Femur (tissue), 1 donor: ENCODE measurements at places on chromosomes 4 and X.

DNA sequence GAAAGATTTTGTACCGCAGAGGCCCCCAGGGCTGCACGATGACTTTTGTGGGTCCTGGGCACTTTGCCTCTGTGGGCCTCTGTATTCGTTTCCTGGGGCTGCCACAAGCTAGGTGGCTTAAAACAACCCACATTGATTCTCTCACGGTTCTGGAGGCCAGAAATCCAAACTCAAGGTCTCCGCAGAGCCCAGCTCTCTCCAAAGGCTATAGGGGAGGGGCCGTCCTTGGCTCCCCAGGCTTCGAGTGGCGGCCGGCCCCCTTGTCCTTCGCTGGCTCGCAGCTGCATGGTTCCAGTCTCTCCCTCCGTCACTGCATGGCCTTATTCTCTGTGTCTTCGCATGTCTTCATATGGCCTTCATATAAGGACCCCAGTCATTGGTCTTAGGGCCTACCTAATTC is 241.2 kb downstream of the EVC2 start:
- DNase-seq: no peak

GRCh38 chrX:7709845-7710244 is 133.1 kb upstream of the VCX start:
- no peak for DNase-seq

- no peak for DNase-seq
Measured at GRCh38 chr4:7034262-7035081, 8.7 kb upstream of the TADA2B start.

GRCh38 chr4:87567191-87567590 is 38.0 kb upstream of the SPARCL1 start:
- no peak for DNase-seq

- peak; percentile 86 for DNase-seq
Measured at GRCh38 chrX:53093177-53093655, 726 bp upstream of the KANTR start.

DNA sequence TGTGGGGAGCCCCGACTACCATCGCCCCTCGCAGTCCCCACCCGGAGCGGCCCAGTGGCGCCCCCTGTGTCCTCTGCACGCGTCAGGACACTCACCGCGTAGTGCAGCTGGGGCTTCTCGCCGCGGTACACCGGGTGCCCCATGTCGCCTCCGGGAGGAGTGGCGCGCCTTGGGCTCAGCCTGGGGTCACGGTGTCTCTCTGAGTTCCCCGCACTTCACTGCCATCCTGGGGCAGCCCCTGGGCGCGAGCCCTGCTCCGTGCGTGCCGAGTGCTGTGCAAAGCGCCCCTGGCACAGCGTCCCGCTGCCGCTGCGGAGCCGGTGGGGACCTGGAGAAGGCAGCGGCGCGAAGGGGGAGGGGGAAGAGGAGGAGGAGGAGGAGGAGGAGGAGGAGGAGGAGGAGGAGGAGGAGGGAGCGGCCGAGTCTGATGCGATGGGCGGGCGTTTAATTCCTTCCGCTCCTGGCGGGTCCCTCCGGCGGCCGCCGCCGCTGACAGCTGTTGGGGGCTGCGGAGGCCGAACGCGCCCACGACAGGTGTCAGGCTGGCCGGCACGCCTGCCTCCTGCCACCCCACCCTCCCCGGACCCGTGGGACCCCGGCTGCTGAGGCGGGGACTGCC is 134.3 kb downstream of the AMELX start:
- peak; percentile 57 for DNase-seq

GRCh38 chr4:135371137-135371536 is 1169.5 kb upstream of the PABPC4L start:
- no peak for DNase-seq

GRCh38 chr4:51867689-51868448 is 24.9 kb downstream of the DCUN1D4 start:
- DNase-seq: no peak

GRCh38 chr4:167290678-167291077 is 56.4 kb upstream of the SPOCK3 start:
- no peak for DNase-seq

DNA sequence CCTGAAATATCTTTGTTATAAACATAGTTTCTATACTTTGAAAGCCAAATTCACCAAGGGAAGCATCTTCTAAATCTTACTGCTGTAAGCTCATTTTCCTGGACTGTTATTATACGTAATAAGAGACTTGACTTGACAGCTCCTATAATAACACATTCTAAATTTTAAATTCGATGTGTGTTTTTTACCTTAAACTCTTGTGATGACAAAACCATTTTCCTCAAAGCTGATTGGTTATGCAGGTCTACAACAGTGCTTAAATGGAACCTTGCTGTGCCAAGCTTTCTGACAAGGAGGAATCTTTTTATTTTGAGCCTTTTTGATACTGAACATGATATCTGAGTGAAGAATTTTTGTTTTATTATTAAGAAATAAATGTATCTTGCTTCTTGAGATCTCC is at the start of gene ENAM:
Gene ENAM (plus strand): TSS at position 301 of the 400 bp plus-strand sequence. CDS start 757 bp downstream, outside the sequence.
- DNase-seq: no peak

GRCh38 chrX:72272868-72273267 is 4.2 kb downstream of the RPS4X start:
- DNase-seq: no peak

DNA sequence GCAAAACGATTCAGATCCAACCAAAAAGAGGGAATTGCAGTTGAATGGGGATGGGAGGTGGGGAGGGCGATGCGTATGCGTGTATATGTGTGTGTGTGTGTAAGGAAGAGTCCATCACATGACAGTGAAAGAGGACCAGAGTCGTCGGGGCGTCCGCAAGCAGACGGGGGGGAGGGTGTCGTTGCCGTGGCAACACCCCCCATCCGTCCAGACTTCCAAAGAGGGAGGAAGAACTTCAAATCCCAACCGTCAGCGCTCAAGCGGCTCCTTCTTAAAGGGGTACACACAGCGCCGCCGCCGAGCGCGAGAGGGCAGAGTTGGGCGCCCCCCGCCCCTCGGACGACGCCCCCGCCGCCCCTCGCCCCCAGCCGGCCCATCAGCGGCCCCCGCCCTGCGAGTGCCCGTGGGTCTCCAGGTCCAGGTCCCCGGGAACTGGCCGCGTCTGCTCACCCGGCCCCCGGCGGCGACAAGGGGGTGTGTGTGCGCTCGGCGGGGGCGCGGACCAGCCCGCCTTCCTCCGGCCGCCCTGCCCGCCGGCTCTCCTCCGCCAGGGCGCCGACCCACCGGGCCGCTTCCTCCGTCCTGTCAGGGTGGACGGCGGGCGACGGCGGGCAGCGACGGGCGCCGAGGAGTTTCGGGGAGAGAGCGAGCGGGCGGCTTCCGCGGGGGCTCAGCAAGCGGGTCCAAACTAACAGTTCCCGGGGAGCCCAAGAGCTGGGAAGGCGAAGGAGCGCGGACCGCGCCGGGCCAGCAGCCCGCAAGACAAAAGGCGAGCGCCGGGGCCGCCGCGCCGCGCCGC is 685 bp downstream of the LCORL start:
- DNase-seq: peak; percentile 89
